ENCODE measurements at places on chromosomes 6 and 20.

DNA sequence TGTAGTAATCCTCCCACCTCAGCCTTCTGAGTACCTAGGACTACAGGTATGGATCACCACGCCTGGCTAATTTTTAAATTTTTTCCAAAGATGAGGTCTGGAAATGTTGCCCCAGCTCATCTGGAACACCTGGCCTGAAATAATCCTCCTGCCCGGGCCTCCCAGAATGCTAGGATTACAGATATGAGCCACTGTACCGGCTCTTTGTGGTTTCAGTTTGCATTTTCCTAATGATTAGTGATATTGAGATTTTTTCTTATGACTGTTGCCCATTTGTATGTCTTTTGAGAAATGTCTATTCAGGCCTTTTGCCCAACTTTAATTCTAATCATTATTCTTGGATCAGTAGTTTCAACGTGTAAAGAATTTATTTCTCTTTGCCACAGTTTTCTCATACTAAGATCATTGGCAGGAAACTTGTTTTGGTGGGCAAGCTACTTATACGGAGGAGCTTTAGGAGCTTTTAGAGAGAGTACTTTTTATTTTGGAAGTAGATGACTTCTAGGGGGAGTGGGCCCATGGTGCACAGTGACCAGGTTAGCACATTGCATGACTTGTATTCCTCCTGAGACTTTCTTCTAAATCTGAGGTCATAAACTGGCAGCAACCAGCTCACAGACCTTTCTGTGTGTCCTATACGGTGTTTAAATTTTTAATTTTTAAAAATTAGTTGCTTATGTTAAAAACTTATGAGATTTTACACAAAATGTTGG, 62.3 kb downstream of the STK4 start:
- no peak overlapping the region for H3K4me3 ChIP-seq

DNA sequence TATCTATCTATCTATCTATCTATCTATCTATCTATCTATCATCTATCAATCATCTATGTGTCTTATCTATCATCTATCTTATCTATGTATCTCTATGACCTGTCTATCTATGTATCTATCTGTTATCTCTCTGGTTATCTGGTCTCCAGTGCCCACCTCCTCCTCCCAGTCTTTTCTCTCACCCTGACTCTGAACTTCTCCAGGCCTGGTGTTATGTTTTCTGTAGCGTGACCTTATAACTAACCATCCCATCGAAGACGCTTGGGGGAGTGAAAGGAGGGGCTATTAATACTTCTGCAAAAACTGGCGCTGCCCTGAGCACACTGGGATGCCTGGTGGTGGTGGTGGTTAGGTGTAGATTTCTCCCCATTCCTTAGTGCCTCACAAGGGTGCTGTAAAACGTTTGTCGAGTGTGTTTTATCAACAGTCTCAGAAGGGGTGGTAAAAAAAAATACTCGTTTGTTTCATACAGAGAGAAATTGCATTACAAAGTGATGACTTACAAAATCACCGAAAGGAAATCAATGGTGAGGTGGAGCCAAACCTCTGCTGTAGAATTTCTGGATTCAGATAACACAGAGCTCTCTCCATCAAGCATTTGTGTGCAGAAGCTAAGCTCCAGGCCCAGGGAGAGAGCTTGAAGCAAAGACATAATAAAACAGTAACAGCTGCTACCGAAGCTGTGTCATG, 156.2 kb downstream of the BCAS1 start:
- H3K4me1 ChIP-seq = peaks cover 17% of the 10 kb centered on the region
- H3K36me3 ChIP-seq = no peaks in the 10 kb centered on the region
- H3K27ac ChIP-seq = peak overlapping the region; percentile 75

DNA sequence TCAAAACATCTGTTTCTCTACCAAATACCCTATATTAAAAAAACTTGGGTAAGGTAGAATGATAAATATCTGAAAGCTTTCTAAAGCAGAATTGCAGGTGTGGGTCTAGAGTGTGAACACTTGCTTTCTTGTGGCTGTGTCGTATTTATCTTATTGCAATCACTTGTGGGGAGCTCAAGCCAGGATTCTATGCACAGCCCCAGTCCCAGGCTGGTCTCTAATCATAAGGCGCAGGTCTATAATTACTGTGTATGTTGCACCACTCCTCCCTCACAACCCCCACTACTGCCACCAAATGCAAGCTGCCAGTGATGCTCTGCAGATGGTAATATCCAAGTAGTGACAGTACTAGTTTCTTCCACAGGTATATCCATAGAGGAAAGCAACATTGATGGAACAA, 2.2 kb upstream of the E2F3 start:
- no peak overlapping the region for H3K4me3 ChIP-seq
- peaks cover 7% of the 10 kb centered on the region for H3K4me1 ChIP-seq
- H3K36me3 ChIP-seq = no peaks in the 10 kb centered on the region

DNA sequence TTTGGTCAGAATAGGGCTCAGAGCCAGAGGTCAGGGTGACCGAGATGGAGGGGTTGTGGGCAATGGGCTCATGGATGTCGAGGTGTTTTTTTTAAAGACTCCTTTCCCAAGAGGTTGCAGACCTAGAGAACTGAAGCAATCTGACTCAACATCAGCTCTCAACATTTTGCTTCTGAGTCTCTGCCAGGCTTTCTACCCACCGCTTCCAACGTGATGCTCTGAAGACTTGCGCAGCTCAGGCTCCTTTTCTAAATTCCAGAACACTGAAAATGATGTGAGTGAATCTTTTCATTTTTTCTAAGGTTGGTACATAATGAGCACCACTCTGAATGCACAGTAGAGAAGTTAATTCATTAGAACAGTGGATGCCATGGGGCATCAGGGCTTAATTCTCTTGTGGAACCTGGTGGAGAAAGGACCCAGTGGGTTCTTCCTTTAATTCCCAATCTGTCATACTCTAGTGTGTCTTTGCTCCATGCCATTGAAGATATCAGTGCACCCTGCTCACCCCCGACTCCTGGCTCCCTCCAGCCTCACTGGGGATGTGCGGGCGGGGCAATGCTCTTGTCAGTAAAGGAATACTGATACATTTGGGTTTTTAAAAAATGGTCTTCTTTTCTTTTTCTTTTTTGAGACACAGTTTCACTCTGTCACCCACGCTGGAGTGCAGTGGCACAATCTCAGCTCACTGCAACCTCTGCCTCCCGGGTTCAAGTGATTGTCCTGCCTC, 17.0 kb upstream of the KIF13A start:
- no peak overlapping the region for H3K4me3 ChIP-seq
- H3K4me1 ChIP-seq = no peaks in the 10 kb centered on the region
- no peaks in the 10 kb centered on the region for H3K36me3 ChIP-seq
- no peak for DNase-seq
- no peak overlapping the region for H3K27ac ChIP-seq
- H3K27me3 ChIP-seq = no peaks in the 10 kb centered on the region

DNA sequence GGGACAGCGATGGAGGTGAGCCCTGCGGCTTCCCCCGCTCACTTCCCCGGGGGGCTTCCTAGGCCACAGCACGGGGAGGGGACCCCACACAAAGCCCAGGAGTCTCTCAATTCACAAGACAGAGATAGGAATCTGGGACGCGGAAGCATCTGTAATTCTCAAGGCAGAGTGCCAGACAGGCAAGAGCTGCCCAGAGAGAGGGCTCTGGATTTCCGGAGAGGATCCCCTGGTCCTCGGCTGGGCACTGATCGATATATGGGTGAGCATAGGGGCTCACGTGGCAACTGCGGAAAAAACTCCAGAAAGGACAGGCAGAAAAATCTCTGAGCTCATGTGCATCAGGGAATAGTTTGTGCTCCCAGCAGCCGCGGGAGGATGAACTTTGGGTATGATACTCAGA, 296.2 kb downstream of the NRN1 start:
- no peaks in the 10 kb centered on the region for H3K36me3 ChIP-seq
- no peak for DNase-seq
- peaks cover 2% of the 10 kb centered on the region for H3K4me1 ChIP-seq
